ENCODE measurements at places on chromosomes 16 and 17. TPM values are rescaled to one million over a fixed set of nuclear protein-coding genes. Genes with fewer than 3 reads are reported as not detected.

GRCh38 chr16:21083729-21084268 is 66.8 kb downstream of the DNAH3 start:
- no peak for DNase-seq

EVPL gene
- not detected for total RNA-seq

- DNase-seq = no peak
Measured at GRCh38 chr17:53032861-53033271, 789.9 kb upstream of the KIF2B start.

- DNase-seq = no peak
Measured at GRCh38 chr17:10652984-10653659, 4.0 kb downstream of the MYH3 start.

DNA sequence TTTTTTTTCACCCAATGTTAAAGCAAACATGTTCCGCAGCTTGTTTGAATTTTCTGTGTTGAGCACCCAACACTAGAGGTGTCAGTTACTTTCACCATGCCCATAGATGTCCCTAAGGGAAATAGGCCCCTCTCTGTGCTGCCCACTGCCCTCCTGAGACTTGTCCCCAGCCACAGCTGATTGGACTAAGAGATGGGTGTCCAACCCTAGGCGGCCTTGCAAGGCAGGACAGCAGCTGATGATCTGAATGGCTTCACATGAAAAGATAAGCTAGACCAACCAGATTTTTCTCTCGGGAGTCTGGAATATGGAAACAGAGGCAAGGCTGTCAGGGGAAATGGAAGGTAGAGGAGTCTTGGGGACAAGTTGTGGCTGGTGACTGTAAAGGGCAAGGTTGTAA is 6.1 kb upstream of the CALB2 start:
- no peak for DNase-seq

GRCh38 chr17:2259769-2260536 is 43.6 kb downstream of the SMG6 start:
- DNase-seq = no peak

DNA sequence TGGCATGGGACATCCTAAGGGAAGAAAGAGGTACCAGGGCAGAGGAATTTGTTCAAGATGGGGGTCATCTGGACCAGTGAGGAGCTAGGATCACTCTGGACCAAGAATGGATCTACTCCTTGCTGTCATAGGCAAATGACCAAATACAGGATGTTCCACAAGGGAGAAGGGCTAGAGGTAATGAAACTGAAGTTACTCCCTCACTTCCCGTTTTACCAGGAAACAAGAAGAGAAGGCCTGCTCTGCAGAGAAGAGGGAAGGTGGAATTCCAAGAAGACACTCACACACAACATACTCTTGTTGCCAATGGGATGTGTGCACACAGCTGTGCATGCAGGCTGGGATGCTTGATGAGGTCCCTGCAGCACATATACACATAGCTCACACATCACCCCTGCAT is 38.6 kb downstream of the NEUROD2 start:
- DNase-seq = no peak

STAT5A gene
- total RNA-seq = 12.2 TPM

- no peak for DNase-seq
Measured at GRCh38 chr17:19646788-19647696, 1.5 kb upstream of the ALDH3A2 start.

- DNase-seq = peak; percentile 28
Measured at GRCh38 chr16:84314814-84315213, 20.1 kb downstream of the WFDC1 start.

- DNase-seq = no peak
Measured at GRCh38 chr17:56009795-56010651, 143.3 kb upstream of the ANKFN1 start.

KRTAP2-1 gene
- not detected for total RNA-seq

TERB1 gene
- total RNA-seq = not detected

CLEC10A gene
- total RNA-seq = not detected

YBX2 gene
- total RNA-seq = 0.57 TPM

DNA sequence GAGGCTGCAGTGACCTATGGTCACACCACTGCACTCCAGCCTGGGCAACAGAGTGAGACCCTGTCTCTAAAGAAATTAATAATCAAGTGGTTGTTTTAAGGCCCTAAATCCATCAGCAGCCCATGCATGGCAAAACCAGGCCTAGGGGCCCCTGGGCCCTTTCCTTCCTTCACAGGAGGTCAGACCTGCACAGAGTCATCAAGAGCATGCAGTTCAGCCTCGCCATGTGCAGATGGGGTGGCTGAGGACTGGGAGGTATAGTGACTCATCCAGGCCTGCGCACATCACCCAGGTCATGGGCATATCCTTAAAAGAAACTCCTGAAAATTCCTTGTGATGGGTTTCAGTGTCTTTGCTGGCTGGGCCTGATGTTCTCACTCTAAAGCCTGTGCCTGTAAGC is 72.4 kb upstream of the AMZ2 start:
- DNase-seq = no peak

DNA sequence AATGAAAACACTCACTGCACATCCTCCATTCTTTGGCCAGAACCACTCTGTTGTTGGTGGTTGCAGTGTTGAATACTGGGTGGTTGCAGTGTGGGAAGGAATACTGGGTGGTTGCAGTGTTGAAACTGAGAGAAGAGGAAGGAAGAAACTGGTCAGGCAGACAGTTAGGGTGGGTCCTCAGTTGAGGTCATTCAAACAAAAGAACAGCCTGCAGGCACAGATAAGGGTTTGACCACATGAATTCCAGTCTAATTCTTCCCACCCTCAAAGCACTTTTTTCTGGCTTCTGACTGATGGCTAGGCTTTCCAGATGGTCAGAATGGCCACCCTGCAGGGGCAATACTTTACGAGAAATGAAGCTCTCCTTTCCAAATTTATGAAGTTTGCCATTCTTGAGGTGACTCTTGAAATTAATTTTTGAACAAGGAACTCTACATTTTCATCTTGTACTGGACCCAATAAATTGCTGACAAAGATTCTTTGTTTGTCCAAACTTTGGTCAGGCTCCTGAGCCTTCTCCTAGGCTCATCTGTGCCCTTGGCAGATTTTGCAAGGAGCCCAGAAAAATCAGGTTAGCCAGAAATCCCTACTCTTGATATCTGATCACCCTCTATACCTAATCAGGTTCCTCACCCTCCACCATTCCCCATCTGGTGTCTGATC is 596.6 kb upstream of the CDH5 start:
- no peak for DNase-seq

DNA sequence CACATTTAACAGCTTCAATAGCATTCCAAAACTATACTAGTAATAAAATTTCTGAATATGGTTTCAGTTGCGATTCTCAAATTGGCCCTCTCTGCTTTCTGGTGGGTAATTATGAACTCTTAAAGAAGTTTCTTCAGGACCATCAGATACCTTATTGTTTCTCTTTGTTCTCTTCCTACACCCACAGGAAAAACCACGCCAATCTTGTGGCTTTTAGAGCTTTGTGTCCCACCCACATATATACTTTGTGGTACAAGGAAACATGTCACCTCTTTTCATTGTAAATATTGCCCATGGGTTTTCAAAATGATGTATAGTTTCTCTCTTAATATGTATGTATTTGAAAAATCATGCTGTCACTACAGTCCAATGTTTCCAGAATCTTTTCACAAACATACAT is 12.1 kb downstream of the ABCA9 start:
- no peak for DNase-seq

GRCh38 chr17:50163843-50164696 is 1.7 kb upstream of the SGCA start:
- no peak for DNase-seq

GRCh38 chr17:9696279-9697044 is 51.1 kb downstream of the USP43 start:
- no peak for DNase-seq

DNA sequence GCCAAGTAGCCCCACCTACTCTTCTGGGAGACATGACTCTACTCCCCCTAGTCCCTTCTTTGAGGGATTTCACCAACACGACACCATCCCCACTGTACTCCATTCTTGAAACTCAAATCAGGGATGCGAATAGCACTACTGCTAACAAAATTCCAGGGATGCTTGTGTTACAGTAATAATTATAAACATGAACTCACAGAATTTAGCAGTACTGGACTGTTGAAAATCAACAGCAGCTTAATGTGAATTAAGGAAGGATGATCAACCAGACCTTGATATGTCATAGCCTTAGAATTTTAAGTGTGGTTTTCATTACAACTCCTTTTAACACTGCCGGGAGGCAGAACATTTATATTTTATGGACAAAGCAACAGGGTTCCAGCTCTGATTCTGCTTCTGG is 37.9 kb downstream of the AMFR start:
- no peak for DNase-seq

KAT7 gene
- total RNA-seq = 42.8 TPM

DNA sequence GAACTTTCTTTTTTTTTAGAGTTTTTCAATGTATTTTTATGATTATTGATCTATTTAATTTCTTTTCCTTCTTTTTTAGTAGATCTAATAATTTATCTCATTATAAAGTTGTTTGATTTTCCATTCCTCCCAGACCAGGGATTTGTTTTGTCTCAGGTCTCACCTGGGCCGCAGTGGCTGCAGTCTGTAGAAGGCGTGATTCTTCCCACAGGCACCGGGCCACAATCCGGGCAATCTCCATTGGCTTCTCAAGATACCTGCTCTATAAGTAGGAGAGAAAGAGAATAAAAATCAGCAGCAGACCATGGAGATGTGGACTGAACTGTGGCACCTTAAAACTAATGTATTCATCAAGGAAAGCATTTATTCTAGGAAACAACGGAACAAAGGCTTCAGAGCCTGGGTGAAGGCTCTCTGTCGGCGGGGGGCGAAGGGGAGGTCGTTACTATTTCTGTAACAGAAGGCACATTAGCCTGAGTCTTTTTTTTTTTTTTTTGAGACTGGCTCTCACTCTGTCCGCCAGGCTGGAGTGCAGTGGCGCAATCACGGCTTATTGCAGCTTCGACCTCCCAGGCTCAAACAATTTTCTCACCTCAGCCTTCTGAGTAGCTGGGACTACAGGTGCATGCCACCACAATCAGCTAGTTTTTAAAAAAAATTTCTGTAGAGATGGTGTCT is 42.7 kb downstream of the STAT3 start:
- no peak for DNase-seq

CA10 gene
- total RNA-seq = not detected

DNA sequence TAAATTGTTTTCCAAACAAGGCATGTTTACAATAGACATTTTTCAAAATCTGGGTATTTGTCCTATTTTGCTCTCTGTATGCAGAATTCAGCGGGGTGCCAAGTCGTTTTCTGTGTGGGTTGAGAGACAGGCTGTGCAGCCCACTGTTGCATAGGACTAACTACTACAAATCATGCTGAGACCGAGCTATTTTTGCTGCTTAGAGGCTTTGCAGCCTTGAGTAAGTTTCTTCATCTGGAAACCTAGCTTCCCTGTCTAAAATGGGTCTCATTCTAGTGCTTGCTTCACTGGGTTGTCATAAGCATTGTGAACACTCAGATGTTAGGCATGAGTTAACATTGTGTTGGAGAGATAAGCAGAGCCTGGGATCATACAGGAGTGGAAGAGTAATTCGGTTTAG is 1.3 kb downstream of the PRPSAP2 start:
- DNase-seq = no peak

GRCh38 chr16:60463986-60464385 is 1572.3 kb downstream of the CDH8 start:
- DNase-seq = no peak

DNA sequence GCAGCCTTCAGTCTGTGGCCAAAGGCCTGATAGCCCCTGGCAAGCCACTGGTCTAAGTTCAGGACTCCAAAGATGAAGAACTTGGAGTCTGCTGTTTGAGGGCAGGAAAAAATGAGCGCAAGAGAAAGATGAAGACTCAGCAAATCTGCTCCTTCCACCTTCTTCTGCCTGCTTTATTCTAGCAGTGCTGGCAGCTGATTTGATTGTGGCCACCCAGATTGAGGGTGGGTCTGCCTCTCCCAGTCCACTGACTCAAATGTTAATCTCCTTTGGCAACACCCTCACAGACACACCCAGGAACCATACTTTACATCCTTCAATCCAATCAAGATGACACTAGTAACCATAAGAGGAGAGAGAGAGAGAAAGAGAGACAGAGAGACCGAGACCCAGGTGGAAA is 127.6 kb downstream of the UTP18 start:
- DNase-seq = no peak

RNF151 gene
- total RNA-seq = not detected

DNA sequence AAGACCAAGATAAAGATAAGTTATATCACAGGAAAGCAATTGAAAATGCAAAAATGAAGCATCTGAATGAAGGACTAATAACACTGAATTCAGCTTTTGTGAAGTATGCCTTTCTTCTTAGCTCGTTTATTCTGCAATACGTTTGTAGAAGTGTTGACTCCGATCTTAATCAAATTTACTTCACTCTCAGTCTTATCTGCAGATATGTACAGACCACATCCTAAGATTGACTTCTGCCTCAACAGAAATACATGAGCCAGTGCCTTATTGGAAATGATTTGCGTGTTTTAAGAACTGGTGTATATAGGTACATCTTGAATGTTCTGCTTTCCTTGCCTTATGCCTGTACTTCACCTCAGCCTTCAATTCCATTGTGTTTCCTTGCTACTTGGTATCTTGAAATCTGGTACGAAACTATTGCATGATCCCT is 1.3 kb downstream of the ATF7IP2 start:
- DNase-seq = no peak

GRCh38 chr16:74307383-74307782 is 10.8 kb downstream of the PSMD7 start:
- DNase-seq = no peak

CDRT4 gene
- total RNA-seq = 6.2 TPM

GRCh38 chr16:77905374-77905920 is 116.9 kb upstream of the CLEC3A start:
- DNase-seq = no peak

TBC1D3K gene
- total RNA-seq = not detected

ERN2 gene
- not detected for total RNA-seq

Measured in chondrocyte (in vitro differentiated cells).